Activated CD8-positive, alpha-beta memory T cell treated with anti-CD3 and anti-CD28 coated beads for 1 hour (primary cell): ENCODE measurements at places on chromosomes 3 and 15.

DNA sequence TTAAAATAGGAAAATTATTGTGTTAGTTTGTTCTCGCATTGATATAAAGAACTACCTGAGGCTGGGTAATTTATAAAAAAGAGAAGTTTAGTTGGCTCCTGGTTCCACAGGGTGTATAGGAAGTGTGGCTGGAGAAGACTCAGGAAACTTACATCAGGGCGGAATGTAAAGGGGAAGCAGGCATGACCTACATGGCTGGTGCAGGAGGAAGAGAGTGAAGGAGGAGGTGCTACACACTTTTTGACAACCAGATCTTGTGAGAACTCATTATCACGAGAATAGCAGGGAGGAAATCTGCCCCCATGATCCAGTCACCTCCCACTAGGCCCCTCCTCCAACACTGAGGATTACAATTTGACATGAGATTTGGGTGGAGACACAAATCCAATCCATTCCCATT is 490.7 kb downstream of the RBMS3 start:
- DNase-seq = no peak

DNA sequence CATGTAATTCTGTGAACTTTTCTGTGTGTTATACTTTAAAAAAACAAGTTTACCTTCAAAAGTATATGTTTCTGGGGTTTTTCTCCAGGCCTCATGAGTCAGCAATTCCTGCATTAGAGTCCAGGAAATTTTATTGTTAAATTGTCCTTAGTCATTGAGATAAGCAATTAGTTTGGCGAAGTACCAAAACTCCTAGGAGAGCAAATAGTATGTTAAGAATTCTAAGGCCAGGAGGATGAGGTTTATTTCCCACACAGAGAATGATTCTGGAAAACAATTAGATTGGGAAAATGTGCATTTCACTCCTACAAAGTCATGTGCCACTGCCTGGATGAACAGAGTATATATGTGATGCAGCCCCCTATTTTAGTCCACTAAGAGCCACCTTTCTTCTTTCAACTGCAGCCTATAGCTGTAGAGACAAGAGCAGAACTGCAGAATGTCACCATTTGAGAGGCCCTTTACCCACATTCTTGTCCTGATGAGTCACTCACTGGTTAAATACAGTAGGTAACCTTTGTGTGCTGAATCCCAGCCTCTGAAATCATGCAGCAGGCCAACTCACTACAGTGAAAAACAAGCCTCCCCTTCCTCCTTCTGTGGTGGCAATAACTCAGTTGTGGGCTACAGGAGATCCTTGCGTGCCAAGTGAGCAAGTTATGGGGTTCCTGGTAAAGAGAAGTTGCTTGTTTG is 452.8 kb upstream of the THBS1 start:
- DNase-seq = no peak

- no peak for DNase-seq
Observed at GRCh38 chr3:181839916-181840297, 128.2 kb downstream of the SOX2 start.

- no peak for DNase-seq
Observed at GRCh38 chr3:18474202-18474601, 49.1 kb upstream of the SATB1 start.

- DNase-seq = no peak
Observed at GRCh38 chr3:52432691-52433141, 12.2 kb downstream of the SEMA3G start.

DNA sequence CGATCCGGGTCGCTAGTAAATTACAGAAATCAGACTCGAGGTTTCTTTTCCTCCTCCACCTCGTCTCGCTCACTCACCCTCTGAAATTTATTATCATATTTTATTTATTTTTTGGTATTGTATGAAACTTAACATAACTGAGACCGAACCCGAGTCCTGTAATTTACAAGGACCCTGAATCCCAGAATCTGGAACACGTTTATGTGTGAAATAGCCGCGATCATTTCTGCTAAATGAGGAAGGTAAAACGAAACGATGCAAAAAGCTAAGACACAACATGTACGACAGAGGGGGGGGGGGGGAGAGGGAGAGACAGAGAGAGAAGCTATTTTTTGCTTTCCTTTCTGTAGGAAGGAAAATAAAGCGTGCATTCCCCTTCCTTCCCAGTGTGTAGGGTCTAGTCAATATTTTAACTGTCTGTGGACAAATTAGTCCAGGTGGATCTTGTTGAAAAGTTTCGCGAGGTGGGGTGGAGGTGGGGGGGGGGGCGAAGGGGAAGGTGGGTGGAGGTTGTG is 1.6 kb downstream of the BBX start:
- DNase-seq = no peak

- DNase-seq = no peak
Observed at GRCh38 chr3:151283907-151284461, 5.6 kb upstream of the P2RY14 start.

- DNase-seq = peak; percentile 57
Observed at GRCh38 chr3:195270817-195271409, at the start of gene XXYLT1. TSS of gene XXYLT1 (minus strand) at chr3:195271159. CDS start at chr3:195271058, 101 bp downstream.

GRCh38 chr3:134864636-134865035 is 69.6 kb downstream of the EPHB1 start:
- no peak for DNase-seq

DNA sequence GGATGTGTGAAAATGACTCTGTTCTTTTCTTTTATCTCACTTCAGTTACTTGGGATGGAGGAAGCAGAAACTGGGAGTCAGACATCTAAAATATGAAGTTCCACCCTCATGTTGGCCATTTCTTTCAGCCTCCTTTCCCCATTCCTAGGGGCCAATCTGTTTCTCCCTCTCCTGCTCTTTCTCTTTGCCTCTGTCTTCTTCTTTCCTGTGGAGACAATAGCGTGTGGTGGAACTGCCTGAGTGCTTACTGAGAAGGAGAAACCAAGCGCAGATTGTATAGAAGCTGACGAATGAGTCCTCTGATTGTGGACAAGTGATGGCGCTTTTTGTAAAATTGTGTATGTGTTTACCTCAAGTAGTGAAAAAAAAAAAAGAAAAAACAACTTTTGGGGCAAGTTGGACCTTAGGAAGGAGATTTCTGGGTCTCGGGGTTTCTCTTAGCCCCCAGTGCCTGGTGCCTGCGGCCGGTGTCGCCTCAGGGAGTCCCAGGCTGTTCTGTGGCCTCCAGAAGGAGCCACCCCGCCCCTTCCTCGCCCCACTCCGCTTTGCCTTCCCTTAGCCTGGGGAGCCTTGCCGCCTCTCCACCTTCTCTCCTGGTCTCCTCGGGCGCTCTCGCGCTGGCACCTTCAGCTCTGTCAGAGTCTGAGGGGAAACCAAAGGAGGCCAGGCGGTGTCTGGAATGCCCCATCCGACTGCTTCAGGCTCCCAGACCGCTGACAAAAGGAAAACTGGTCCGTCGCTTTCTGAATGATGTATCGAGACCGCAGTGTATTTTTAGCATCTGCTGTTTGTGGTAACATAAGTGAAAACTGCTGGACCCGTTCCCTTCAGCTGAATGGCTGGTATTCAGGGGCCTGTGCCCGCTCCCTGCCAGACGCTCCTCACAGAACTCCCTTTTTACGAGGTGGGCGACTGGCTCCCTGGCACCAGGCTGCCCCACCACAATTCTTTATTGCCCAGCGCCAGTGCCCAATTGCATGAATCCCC is 30.1 kb downstream of the SCG5 start:
- DNase-seq = no peak

DNA sequence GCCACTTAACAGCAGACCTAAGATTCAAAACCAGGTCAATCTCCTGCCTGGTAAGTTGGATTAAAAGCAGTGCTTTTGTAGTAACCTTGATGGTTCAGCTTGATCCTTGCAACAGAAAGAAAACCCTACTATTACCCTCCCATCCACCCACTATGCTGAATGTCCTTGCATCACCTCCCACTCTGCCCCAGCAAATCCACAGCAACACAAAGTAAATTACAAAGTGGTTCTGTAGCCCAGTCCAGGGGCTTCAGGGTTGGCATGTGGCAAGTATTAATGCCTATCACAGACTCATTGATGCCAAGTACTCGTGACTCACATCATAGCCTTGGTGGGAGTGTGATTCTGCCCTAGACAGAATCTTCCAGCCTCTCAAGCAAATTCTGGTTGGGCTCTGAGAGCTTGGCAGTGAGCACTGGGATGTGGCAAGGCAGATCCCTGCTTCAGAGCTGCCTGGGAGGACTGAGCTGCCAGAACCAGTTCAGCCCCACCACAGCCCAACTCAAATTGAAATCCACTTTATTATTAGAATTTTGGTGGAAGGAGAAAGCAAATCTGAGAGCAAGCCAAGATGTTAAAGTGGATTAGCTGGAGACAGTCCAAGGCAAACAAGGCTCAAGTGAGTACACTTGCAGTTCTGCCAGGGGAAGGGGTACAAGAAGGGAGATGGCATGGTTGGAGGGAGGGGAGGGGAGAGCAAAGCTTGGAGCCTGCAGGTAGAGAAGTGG is 225.8 kb upstream of the UMPS start:
- no peak for DNase-seq

GRCh38 chr3:152176998-152177397 is 91.7 kb upstream of the MBNL1 start:
- DNase-seq = no peak
